ENCODE measurements at places on chromosomes 1 and 21. TPM values are rescaled to one million over a fixed set of nuclear protein-coding genes. Genes with fewer than 3 reads are reported as not detected.

C8B gene
- not detected for total RNA-seq

SPRR5 gene
- not detected for total RNA-seq

SMCP gene
- not detected for total RNA-seq

ROR1 gene
- 1.8 TPM for total RNA-seq

ANGPTL7 gene
- total RNA-seq = 0.58 TPM

EPB41 gene
- 28.2 TPM for total RNA-seq

NDUFS2 gene
- total RNA-seq = 311 TPM

LRRC41 gene
- 61.4 TPM for total RNA-seq

OR2T11 gene
- not detected for total RNA-seq

Measured in psoas muscle (tissue), 8 donors.